ENCODE measurements at places on chromosomes 6 and 20. TPM values are rescaled to one million over a fixed set of nuclear protein-coding genes. Genes with fewer than 3 reads are reported as not detected.

Gene SLC12A5
- 4.7 TPM for total RNA-seq

Gene TMEM14C
- total RNA-seq, result 103 TPM

Gene LY6G5B
- total RNA-seq, result 4.0 TPM

Gene ALDH8A1
- 0.49 TPM for total RNA-seq

Gene PKHD1
- not detected for total RNA-seq

Gene GPR63
- total RNA-seq, result 0.32 TPM

Gene ZBTB12
- total RNA-seq, result 3.0 TPM

Gene WFDC5
- total RNA-seq, result not detected

Gene SAMD10
- 3.6 TPM for total RNA-seq

Gene ZHX3
- total RNA-seq, result 33.4 TPM

Gene TRIM10
- not detected for total RNA-seq

Gene TOP1
- 30.7 TPM for total RNA-seq

Gene EDN1
- 5.8 TPM for total RNA-seq

Gene CDSN
- total RNA-seq, result 0.17 TPM

Gene AVP
- not detected for total RNA-seq

Gene PLN
- total RNA-seq, result 654 TPM

Gene GCNT2
- 10.4 TPM for total RNA-seq

Gene TGM3
- total RNA-seq, result not detected

Gene CBFA2T2
- total RNA-seq, result 13.7 TPM

Gene CDKAL1
- 11.5 TPM for total RNA-seq

Gene OLIG3
- total RNA-seq, result not detected

Gene RIPPLY2
- total RNA-seq, result not detected

Gene CD93
- 51.6 TPM for total RNA-seq

Gene TMC2
- total RNA-seq, result not detected

Gene RBBP8NL
- total RNA-seq, result not detected

Gene GPX6
- total RNA-seq, result not detected

Gene ANKRD66
- total RNA-seq, result not detected

Gene SLC25A27
- total RNA-seq, result 18.8 TPM

Gene CLDN20
- total RNA-seq, result not detected

Gene C20orf144
- total RNA-seq, result not detected

Gene PPP1R14C
- total RNA-seq, result 102 TPM

Gene WFDC12
- total RNA-seq, result not detected

Gene ZFP57
- 0.40 TPM for total RNA-seq

Gene CALHM4
- 0.26 TPM for total RNA-seq

Gene TSBP1
- total RNA-seq, result not detected

Gene COL12A1
- total RNA-seq, result 29.6 TPM

Gene ARMH2
- not detected for total RNA-seq

Gene CAGE1
- total RNA-seq, result 0.11 TPM

Gene HCK
- 7.4 TPM for total RNA-seq

Data from right cardiac atrium (tissue), 5 donors.